ENCODE measurements at places on chromosomes 2 and 18.

- no peaks in the 10 kb centered on the region for H3K4me1 ChIP-seq
- H3K4me3 ChIP-seq, result no peak overlapping the region
- no peak for DNase-seq
- H3K27me3 ChIP-seq, result no peaks in the 10 kb centered on the region
Observed at GRCh38 chr2:233464056-233464455, 102.5 kb downstream of the USP40 start.

GRCh38 chr2:128690431-128690830, 371.8 kb upstream of the HS6ST1 start:
- H3K27ac ChIP-seq, result no peak overlapping the region
- no peak for DNase-seq
- H3K4me3 ChIP-seq, result no peak overlapping the region
- H3K4me1 ChIP-seq, result peaks cover 20% of the 10 kb centered on the region

DNA sequence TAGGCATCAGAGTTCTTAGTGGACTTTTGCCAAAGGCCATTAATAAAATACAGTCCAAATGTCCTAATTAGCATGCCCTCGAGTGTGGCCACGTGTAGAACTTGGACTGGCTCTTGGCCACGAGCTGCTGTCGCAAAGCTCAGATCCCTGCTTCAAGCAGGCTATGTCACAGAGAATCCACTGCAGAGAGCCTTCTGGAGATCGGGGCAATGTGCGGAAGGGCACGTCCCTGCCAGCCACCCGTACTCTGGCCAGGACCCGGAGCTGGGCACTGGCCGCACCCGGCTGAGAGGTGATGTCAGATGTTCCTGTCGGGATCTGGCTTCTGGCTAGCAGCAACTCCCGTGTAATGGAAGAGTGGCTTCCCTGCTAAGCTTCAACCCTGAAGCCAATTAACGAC, 432.7 kb upstream of the ID2 start:
- H3K4me1 ChIP-seq, result peaks cover 4% of the 10 kb centered on the region
- peaks cover 11% of the 10 kb centered on the region for H3K36me3 ChIP-seq
- no peak overlapping the region for H3K4me3 ChIP-seq
- no peak overlapping the region for H3K27ac ChIP-seq
- DNase-seq, result no peak

GRCh38 chr2:26616706-26617587, 24.2 kb downstream of the CIB4 start:
- H3K4me1 ChIP-seq, result no peaks in the 10 kb centered on the region
- H3K4me3 ChIP-seq, result no peak overlapping the region
- no peaks in the 10 kb centered on the region for H3K36me3 ChIP-seq
- no peak for DNase-seq
- H3K27ac ChIP-seq, result no peak overlapping the region
- peaks cover 18% of the 10 kb centered on the region for H3K27me3 ChIP-seq

DNA sequence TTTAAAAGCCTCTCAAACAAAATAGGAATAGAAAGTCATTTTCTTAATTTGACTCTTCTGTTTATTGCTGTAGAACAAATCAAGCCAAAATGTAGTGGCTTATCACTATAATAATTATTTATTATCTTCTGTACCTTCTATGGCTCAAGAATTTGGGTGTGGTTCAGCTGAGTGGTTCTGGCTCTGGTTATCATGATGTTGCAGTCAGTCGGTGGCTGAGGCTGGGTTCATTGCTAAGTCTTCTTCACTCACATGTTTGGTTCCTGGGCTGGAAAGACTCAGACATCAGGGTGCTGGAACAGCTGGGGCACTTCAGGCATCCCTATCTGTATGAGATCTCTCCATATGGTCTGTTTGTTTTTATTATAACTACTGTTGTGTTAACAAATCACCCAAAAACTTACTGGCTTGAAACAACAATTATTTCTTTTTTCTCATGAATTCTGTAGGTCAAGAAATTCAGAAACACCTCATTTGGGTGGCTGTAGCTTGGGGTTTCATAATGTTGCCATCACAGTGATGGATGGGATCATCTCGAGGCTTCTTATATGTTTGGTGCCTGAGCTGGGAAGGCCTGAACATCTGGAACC, 242.6 kb upstream of the FBXO11 start:
- H3K36me3 ChIP-seq, result peaks cover 2% of the 10 kb centered on the region
- no peak for DNase-seq
- H3K4me1 ChIP-seq, result peaks cover 10% of the 10 kb centered on the region
- no peak overlapping the region for H3K27ac ChIP-seq
- H3K4me3 ChIP-seq, result no peak overlapping the region
- peaks cover 10% of the 10 kb centered on the region for H3K27me3 ChIP-seq

DNA sequence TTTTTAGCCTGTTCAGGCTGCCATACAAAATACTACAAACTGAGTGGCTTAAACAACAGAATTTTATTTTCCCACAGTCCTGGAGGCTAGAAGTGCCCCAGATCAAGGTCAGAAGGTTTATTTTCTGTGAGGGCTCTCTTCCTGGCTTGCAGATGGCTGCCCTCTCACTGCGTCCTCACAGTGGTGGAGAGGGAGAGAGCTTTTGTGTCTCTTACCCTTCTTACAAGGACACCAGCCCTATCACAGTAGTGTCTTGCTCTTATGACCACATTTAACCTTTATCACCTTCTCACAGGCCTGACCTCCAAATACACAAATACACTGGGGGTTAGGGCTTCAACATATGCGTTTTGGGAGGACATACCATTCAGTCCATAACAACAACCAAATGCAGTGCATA, 11.7 kb downstream of the WDR7 start:
- no peak for DNase-seq
- H3K4me3 ChIP-seq, result no peak overlapping the region
- no peak overlapping the region for H3K27ac ChIP-seq
- peaks cover 4% of the 10 kb centered on the region for H3K36me3 ChIP-seq
- no peaks in the 10 kb centered on the region for H3K27me3 ChIP-seq

DNA sequence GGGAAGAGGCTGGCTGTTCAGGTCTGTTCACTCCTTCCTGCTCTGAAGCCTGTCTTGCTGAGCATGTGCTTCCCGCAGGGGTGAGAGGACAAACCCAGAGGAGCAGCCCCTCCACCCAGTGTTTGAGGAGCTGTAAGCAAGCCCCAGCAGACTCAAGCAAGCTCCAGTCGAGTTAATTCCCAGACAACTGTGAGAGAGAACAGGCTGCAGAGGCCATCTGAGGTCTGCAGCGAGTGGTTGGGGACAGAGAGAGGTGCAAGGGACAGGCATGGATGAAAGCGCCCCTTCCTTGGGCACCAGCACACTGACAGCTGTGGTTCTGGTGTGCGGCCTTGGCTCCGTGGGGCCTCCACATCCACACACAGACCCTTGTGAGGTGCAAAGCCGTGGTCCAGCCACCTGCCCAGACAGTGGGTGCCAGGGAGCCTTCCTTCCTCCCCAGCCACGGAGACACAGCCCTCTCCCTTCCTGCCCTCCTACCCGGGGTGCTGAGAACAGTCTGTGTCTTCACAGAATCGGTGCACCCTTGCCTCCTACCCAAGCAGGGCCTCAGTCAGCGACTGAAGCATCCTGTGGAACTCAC, 36.2 kb downstream of the MAL start:
- no peaks in the 10 kb centered on the region for H3K27me3 ChIP-seq
- H3K4me3 ChIP-seq, result peak overlapping the region; percentile 34
- H3K4me1 ChIP-seq, result peaks cover 31% of the 10 kb centered on the region

- H3K4me3 ChIP-seq, result no peak overlapping the region
- H3K36me3 ChIP-seq, result peaks cover 59% of the 10 kb centered on the region
- peaks cover 6% of the 10 kb centered on the region for H3K4me1 ChIP-seq
- no peaks in the 10 kb centered on the region for H3K27me3 ChIP-seq
- no peak for DNase-seq
- no peak overlapping the region for H3K27ac ChIP-seq
Observed at GRCh38 chr2:151280271-151280670, 9.2 kb downstream of the NMI start.

- no peaks in the 10 kb centered on the region for H3K27me3 ChIP-seq
- no peak overlapping the region for H3K27ac ChIP-seq
- H3K4me3 ChIP-seq, result no peak overlapping the region
- no peaks in the 10 kb centered on the region for H3K4me1 ChIP-seq
- DNase-seq, result no peak
Observed at GRCh38 chr2:146147448-146148012, 1627.6 kb upstream of the ZEB2 start.

DNA sequence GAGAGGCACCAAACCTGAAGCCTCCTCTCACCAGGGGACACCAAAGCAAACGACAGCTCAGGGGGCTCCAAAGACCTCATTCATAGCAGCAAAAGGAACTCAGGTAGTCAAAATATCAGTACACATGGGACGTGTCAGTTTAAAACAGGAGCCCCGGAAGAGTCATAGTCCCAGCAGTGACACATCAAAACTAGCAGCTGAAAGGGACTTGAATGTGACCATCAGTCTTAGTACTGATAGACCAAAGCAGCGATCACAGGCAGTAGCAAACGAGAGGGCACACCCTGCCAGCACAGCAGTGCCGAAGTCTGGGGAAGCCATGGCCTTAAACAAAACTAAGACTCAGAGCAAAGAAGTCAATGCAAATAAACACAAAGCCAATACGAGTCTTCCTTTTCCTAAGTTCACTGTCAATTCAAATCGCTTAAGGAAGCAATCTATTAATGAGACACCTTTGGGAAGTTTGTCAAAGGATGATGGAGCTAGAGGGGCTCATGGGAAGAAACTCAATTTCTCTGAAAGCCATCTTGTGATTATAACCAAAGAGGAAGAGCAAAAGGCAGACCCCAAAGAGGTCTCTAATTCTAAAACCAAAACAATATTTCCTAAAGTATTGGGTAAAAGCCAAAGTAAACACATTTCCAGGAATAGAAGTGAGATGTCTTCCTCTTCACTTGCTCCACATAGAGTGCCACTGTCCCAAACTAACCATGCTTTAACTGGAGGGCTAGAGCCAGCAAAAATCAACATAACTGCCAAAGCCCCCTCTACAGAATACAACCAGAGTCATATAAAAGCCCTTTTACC, 1.2 kb downstream of the GALNT5 start:
- H3K36me3 ChIP-seq, result no peaks in the 10 kb centered on the region
- H3K4me3 ChIP-seq, result no peak overlapping the region
- no peak for DNase-seq
- peaks cover 40% of the 10 kb centered on the region for H3K4me1 ChIP-seq
- peaks cover 5% of the 10 kb centered on the region for H3K27me3 ChIP-seq
